ENCODE measurements at places on chromosomes 12 and 14.

DNA sequence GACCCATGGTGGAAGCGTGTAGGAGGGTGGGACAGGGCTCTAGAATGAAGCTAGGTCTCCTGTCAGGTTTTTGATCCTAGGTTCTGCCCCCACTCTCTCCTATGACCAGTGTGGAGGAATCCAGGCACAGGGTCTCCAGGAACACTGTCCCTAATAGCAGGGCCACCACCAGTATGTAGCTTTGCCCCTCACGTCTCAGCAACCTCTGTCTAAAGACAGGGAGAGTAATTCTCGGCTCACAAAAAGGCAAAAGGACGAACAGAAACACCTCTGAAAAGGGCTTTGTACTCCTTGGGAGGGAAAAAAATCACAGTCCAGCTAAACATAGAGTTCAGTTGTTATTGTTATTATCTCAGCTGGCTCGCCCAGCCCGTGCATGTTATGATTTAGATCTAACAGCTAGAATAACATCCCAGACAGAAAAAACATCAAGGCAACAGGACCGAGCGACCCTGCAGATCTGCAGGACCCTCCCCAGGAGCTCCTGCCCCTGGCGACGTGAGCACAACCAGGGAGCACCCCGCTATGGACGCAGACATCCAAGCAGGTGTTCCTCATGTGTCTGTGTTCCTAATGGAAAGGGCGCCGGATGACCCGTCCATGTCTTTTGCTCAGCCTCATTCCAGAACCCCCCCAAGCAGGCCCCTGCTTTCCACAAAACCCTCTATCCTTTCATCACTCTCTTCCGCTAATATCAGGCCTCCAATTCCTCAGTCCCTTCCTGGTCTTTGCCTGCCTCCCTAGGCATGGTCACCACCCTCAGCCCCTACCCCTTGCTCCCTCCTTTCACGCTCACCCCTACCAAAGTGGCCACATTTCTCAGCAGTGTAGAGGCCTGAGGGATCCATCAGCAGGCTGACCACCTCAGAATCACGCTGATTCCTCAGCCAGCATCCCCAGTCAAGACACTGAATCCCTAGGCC lies 14.2 kb upstream of the SLC6A12 start:
- no peak for DNase-seq

DNA sequence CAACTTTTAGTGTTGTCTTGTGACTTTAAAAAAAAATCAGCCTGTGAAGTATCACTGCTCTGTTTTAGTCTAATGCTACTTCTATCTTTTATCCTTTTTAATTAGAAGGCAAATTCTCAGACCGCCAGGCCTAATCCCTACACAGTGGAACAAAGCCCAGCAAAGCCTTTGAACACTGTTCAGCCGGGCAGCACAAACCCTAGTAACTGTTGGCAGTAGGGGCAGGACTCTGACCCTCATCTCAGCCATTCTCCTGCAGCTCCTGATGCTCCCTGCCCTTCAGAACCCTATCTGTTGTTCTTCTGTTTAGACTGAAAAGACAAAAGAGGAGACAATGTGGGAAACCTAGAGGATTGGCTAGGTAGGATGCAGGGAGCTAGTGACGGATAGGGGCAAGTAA lies 78.0 kb upstream of the OTX2 start:
- DNase-seq, result no peak

DNA sequence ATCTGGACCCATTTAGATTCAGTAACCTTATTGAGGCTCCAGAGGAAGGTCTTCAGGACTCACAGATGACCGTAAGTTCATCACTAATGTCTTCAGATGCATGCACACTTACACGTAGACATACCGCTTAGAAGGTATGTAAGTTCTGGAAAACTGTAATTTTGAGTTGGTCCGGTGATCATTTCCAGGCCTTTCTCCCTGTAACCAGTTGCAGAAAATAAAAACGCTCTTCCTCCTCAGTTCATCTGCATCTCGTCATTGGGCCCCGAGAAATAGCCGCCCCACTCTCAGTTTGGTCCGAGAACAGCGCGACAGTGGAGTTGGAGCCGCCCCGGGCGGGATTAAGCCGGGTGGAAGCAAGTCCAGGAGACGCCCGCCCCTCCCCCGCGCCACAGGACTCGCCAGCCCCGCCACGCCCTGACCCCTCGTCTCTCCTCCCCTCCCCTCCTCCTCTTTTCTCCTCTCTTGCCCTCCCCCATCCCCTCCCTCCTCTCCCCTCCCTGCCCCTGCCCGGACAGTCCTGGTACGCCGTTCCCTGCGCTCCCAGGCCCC lies 83.7 kb downstream of the TNFAIP2 start:
- peak; percentile 64 for DNase-seq

DNA sequence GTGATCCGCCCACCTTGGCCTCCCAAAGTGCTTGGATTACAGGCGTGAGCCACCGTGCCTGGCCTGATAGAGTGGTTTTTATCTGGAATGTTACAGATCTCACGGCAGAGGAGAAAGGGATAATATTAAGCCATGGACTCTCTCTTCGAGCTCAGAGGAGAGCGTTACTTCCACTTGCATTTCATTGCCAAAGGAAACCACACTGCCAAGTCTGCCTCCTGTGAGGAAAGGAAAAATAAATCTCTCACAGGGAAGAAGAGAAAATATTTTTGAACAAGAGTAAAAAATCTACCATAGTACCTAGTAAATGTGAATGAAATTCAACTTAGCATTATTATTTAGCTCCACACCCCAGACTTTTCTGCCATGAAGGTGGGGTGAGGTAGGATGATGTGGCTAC lies 319.2 kb upstream of the PRICKLE1 start:
- no peak for DNase-seq

DNA sequence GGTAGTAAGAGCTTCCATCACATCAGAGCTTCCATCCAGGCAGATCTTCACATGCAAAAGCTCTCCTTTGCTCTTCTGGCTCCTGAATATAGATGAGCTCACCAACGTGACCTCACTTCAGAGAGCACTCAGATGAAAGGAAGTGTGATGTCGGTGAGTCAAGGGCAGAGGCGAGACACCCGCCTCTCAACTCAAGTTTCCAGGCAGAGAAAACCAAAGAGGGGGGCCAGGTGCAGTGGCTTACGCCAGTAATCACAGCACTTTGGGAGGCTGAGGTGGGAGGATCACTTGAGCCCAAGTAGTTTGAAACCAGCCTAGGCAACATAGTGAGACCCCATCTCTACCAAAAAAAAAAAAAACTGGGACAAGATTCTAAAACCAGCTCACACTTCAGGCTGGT lies 126.9 kb downstream of the DUSP6 start:
- peak; percentile 69 for DNase-seq

Measured in EL (cell line).